Trophoblast cell (in vitro differentiated cells and primary cell): ENCODE measurements at places on chromosomes 13 and 19.

DNA sequence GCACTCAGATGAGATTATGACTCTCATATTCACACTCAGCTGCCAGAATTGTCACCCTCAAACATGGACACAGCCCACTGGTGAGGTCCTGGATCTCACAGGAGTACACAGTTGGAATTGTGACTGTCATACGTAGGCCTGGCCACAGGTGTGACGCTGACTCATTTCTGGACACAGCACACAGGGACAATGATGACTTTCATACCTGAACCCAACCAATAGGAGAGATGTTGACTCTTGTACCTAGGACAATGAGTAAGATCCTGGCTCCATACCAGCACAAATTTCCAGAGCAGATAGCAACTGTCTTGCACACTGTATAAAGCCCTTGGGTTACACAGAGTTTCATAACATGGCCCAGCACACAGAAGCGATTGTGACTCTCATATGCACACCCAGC lies 46.4 kb downstream of the ZNF85 start:
- no peak overlapping the region for H3K4me3 ChIP-seq
- no peaks in the 10 kb centered on the region for H3K4me1 ChIP-seq
- no peaks in the 10 kb centered on the region for H3K27me3 ChIP-seq
- no peaks in the 10 kb centered on the region for H3K36me3 ChIP-seq
- no peak overlapping the region for H3K27ac ChIP-seq

DNA sequence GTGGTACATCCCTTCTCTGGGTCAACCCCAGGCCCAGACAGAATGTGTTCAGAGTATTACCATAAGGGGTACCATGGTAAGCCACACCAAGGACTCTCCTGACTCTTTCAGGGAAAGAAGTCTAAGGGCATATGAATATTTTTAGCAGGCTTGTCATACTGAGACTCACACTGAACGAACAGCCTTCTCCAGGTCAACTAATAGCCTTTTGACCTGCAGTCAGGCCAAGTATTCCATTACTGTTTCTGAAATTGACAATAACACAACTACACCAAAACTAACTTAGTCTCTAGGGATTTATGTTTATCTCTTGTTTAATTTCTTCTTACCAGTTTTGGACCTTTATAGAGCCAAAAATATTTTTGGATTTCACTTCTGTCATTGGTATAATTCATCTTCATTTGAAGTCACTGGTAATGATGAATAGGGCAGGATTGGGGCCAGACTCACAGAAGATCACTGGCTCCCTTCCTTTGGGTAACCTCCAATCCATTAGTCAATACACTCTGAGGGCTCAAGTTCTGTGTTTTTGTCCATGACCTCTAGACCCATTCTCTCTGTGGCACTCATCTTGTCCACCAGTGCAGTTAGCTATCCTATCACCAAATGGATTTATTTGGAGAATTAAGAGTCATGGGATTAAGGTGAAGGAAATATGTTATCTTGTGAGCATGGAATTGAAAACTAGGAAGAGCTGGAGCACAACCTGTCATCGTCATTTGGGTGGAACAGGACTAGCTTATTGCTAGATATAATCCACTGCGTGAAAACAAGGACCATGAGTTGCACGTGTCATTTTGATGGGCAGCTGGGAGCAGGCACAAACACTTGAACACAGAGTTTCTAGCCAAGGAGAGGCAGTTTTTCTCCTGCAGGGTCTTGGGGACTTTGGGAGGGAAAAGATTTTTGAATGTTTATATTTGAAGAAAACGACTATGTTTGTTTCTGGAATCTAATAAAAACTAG lies 313.3 kb downstream of the DCLK1 start:
- H3K27me3 ChIP-seq = no peaks in the 10 kb centered on the region
- H3K4me1 ChIP-seq = no peaks in the 10 kb centered on the region
- H3K36me3 ChIP-seq = no peaks in the 10 kb centered on the region
- H3K4me3 ChIP-seq = no peak overlapping the region
- no peak overlapping the region for H3K27ac ChIP-seq
- no peak for DNase-seq

DNA sequence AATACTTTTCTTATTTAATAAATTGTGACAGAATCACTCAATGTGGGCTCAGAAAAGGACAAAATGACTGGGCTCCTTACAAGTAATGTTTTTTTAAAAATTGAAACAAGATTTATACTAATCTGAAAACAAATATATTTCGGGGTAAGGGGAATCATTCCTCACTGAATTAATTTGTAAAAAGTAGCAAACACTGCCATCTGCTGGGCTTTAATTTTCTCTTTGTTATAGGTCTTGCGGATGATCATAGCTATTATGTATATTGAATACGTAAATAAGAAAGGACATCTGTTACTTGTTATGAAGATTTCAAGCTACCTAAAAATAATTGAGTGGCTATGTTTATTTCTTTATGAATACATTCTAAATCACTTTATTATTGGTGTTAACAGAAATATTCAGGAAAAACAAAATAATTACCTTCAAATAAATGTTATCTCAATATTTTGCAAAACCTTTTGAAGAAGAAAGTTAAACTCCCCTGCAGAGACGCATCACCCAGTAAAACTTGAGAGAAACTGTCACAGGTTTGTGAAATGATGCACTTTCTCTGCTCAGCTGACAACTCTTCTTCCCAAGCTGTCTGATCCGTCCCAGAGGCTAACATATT lies 17.8 kb upstream of the ENOX1 start:
- no peak overlapping the region for H3K27ac ChIP-seq
- no peaks in the 10 kb centered on the region for H3K27me3 ChIP-seq
- H3K4me1 ChIP-seq = no peaks in the 10 kb centered on the region
- no peaks in the 10 kb centered on the region for H3K36me3 ChIP-seq

DNA sequence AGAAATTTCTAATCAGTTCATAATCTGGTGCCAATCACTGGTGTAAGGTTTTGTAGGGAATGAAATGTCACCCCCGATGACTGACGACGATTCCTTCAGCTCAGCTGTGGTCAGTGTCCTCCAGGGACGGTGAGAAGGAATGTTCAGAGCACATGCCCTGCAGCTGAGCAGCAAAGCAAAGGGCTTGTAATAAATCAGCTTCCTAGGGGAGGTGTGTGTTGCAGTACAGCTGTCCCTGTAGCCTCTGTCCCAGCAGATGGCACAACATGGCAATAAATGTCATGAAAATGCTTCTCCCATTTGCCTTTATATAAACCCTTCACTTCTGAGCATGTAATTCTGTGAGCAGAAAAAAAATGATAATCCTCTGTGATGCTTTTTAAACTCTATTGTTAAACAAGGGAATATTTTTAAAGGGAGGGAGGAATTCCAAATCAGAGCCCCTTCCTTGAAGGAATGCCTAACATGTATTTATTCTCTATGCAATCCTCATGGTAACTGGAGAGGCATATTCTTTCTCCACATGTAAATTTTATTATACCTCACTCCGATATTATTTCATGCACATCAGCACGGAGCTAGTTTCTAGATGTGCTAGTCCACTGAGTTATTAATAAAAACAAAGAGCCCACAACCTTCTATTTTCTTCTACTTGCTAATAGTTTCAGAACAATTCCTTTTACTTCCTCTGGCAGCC lies 102.5 kb downstream of the FAM216B start:
- no peak overlapping the region for H3K4me3 ChIP-seq
- no peaks in the 10 kb centered on the region for H3K27me3 ChIP-seq
- DNase-seq = peak; percentile 34
- H3K27ac ChIP-seq = no peak overlapping the region
- peaks cover 3% of the 10 kb centered on the region for H3K4me1 ChIP-seq

DNA sequence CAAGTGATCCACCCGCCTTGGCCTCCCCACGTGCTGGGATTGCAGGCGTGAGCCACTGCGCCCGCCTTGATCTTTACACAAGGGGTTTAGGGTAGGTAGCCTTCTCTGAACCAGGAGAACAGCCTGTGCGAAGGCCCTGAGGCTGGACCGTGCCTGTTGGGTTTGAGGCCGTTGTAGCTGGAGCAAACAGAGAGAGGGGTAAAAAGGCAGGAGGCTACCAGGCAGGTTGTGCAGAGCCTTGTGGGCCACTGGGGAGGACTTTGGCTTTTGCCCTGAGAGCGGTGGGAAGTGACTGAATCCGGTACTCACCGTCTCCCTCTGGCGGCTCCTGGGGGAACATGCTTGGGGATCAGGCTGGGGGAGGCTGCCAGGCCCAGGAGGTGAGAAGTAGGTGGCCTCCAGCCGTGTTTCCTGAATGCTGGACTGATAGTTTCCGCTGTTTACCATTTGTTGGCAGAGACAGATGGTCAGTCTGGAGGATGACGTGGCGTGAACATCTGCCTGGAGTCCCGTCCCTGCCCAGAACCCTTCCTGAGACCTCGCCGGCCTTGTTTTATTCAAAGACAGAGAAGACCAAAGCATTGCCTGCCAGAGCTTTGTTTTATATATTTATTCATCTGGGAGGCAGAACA lies 24.6 kb downstream of the SPC24 start:
- peak; percentile 84 for DNase-seq
- peaks cover 69% of the 10 kb centered on the region for H3K36me3 ChIP-seq
- H3K27ac ChIP-seq = no peak overlapping the region
- no peak overlapping the region for H3K4me3 ChIP-seq
- no peaks in the 10 kb centered on the region for H3K4me1 ChIP-seq

DNA sequence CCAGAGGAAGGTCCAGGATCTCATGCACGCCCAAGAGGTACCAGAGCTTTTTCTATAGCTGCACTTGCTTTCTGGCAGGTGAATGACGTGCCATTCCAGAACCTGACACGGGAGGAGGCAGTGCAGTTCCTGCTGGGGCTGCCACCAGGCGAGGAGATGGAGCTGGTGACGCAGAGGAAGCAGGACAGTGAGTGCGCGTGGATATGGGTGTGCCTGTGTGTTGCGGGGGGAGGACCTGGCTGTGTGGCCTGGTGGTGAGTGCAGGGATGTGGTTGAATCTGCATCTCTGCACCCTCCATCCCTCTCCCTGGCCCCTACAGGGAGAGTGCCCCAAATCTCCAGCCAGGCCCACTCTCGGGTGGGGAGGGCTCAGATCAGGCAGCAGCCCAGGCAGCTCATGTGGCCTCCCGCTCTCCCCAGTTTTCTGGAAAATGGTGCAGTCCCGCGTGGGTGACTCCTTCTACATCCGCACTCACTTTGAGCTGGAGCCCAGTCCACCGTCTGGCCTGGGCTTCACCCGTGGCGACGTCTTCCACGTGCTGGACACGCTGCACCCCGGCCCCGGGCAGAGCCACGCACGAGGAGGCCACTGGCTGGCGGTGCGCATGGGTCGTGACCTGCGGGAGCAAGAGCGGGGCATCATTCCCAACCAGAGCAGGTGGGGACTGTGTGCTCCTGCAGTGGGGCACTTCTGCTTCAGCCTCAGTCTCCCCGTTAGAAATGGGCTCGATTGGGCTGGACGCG lies 22.8 kb downstream of the APBA3 start:
- DNase-seq = no peak
- H3K27ac ChIP-seq = no peak overlapping the region
- no peaks in the 10 kb centered on the region for H3K4me1 ChIP-seq
- H3K27me3 ChIP-seq = no peaks in the 10 kb centered on the region
- H3K4me3 ChIP-seq = no peak overlapping the region

DNA sequence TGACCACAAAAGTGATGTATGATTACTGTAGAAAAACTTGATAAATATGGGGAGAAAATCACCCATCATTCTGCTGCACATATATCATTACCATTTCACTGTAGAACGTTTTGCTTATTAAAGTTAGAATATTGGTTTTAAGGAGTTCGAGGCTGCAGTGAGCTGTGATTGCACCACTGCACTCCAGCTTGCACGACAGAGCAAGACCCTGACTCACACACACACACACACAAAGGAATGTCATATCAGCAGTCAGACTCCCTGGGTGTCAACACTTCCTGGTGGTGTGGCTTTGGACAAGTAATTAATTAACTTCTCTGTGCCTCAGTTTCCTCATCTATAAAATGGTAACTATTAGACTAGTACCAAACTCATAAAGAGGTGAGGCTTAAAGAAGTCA lies 11.3 kb upstream of the PNMA8A start:
- H3K27me3 ChIP-seq = no peaks in the 10 kb centered on the region
- no peak for DNase-seq
- no peak overlapping the region for H3K27ac ChIP-seq
- H3K4me3 ChIP-seq = no peak overlapping the region

DNA sequence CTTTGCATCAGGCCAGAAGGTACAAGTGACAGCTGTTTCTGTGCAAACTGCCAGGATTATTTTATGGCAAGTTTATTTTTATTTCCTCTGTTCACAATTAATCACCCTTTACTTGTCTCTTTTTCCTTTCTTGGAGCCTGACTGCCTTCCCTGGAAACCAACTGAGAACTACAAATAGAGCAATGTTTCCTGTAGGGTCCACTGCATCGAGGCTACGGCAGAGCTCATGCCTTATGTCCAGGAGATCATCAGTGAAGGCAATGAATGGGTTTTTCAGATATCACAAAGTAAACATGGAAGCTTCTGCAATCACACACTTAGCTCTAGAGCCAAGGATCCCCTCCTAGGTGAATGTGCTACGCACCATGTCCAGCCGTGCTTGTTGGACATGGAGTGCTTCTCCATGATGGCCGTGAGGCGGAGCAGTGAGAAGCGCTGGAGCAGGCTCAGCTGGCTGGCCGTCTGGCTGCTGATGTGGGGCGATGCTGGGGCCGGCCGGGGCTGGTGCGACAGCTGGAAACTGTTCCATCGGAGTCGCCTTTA lies 110.9 kb downstream of the KL start:
- peaks cover 23% of the 10 kb centered on the region for H3K36me3 ChIP-seq
- H3K27me3 ChIP-seq = no peaks in the 10 kb centered on the region
- no peak overlapping the region for H3K27ac ChIP-seq
- peaks cover 10% of the 10 kb centered on the region for H3K4me1 ChIP-seq
- peak overlapping the region; percentile 18 for H3K4me3 ChIP-seq

GRCh38 chr13:113102727-113103126 lies 2.9 kb upstream of the F7 start:
- no peak overlapping the region for H3K27ac ChIP-seq
- H3K27me3 ChIP-seq = no peaks in the 10 kb centered on the region
- no peak for DNase-seq
- no peaks in the 10 kb centered on the region for H3K36me3 ChIP-seq

GRCh38 chr19:15264933-15265206 lies 32.6 kb upstream of the EPHX3 start:
- no peaks in the 10 kb centered on the region for H3K4me1 ChIP-seq
- DNase-seq = no peak
- no peaks in the 10 kb centered on the region for H3K27me3 ChIP-seq
- H3K36me3 ChIP-seq = peaks cover 84% of the 10 kb centered on the region
- no peak overlapping the region for H3K27ac ChIP-seq

DNA sequence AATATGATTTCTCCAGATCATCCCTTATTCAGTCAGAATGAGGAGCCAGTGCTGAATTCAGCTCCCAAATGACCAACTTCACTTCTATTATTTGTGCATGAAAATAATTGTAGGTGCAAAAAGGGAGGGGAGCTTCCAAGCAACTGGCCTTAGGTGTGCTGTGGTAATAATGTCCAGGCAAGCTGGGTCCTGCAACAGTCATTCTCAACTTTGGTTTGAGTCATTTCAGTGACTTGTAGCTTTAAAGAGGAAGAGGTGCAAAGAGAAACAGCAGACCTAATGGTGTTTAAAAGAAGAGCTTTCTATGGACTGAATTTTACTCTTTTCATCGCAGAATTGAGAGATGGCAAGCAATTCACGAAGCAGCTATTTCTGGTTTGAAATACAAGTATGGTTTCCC lies 29.2 kb upstream of the FGF9 start:
- no peak overlapping the region for H3K4me3 ChIP-seq
- H3K27me3 ChIP-seq = no peaks in the 10 kb centered on the region
- no peaks in the 10 kb centered on the region for H3K36me3 ChIP-seq
- no peak for DNase-seq
- no peak overlapping the region for H3K27ac ChIP-seq
